ENCODE measurements at places on chromosomes 11 and 22.

DNA sequence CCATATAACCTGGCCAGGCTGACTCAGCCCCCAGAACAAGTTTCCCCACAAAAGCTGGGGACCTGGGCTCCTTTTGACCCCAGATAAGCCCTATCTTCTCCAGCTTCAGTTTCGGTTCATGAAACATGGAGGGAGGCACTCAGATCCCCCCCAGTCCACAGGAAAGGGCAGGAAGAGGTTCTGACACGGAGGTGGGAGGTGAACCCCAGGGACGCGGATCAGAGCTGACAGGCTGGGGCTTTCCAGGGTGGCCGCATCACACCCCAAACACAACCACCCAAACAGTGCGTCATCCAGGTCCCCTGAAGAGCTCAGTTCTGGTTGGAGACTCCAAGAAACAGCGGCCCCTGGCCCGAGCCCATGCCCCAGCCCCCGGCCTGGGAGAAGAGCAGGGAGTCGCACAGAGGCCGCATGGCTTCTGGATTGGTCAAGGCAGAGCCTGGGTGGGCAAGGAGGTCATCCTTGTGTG is 44.3 kb upstream of the A4GALT start:
- no peak for DNase-seq

GRCh38 chr11:127619946-127620345 is 619.4 kb upstream of the KIRREL3 start:
- no peak for DNase-seq

GRCh38 chr11:71446942-71447688 is 1.1 kb downstream of the DHCR7 start:
- DNase-seq, result no peak

DNA sequence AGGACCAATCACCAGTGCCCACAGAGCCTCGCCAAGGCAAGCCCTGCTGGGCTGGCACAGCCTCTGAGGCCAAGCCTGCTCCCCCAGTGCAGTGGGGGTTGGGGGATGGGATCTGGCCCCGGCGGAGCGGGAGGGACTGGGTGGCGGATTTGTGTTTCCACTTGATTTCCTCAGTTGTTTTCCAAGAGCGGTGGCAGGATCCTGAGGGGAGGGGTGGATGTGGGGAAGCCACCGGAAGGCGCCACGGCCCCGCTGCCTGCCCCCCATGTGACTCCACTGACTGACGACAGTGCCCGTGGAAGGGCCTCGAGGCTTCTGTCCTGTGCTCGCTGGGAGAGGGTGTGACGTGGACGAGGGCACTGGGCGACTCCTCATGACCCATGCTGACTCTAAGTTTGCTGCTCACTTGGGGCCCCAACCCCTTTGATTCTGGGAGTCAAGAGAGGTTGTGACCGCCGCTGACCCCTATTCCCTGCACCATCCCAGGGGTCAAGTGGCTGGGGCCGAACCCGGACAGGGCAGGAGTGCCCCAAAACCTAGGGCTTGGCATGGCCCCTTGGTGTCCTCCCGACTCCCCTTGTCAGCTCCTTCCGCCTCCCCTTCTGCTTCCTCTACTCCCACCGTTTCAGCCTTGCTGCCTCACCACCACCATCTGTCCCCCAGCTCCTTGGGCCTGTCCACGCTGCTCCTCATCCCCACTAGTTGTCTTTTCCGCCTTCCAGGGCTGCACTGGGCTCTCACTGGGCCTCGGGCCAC is 23.5 kb upstream of the PICK1 start:
- peak; percentile 90 for DNase-seq

GRCh38 chr11:78941226-78941851 is 366.7 kb upstream of the NARS2 start:
- DNase-seq, result no peak

Data from midbrain (tissue), 1 donor.